ENCODE measurements at places on chromosomes 16 and 17.

DNA sequence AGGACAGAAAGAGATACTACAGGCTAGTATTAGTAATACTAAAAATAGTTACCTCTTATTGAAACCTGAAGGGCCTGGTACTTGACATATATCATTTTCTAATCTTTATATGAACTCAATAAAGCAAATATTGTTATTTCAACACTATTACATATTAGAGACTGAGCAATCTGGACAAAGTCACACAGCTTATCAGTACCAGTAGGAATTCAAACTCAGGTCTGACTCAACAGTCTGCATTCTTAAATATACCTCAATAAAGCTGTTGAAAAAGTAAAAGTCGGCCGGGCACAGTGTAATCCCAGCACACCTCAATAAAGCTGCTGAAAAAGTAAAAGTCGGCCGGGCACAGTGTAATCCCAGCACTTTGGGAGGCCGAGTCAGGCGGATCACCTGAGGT lies 67.4 kb downstream of the KANSL1 start:
- DNase-seq = no peak

DNA sequence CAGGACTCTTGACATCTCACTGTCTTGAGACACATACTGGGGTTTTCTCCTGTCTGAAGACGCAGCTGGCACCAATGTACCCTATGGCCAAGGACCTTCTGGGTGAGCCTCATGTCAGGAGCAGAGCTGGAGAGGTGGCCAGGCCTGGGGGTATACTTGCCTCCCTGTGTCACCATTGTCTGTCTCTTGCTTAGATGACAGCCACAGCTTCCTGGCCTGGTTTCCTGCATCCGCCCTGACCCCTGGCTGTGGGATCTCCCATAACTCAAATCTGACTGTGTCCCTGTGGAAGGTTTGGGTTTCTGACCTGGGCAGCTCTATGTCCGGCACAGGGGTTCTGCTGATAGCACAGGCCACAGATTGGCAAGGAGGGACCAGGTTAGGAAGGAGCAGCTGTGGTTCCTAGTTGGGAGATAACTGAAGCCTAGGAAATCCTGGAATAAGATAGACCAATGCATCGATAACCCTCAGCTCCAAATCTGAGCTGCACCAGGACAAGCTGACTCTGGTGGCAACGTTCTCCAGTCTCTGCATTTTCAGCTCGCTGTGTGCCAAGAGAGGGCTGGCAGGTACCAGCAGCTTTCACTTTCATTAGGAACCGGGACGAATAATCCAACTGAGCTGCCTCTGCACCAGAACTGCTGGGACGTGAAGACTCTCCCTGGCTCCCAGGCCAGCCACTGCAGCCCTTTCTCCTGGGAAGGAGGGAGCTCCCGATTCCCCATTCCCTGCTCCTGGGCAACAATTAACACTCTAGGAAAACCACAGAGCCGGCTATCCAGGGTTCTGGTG lies 5.0 kb downstream of the DEXI start:
- no peak for DNase-seq

- peak; percentile 37 for DNase-seq
Observed at GRCh38 chr17:47802341-47803022, 19.1 kb downstream of the OSBPL7 start.

- DNase-seq = peak; percentile 62
Observed at GRCh38 chr17:38798614-38799500, 499 bp downstream of the PIP4K2B start.

DNA sequence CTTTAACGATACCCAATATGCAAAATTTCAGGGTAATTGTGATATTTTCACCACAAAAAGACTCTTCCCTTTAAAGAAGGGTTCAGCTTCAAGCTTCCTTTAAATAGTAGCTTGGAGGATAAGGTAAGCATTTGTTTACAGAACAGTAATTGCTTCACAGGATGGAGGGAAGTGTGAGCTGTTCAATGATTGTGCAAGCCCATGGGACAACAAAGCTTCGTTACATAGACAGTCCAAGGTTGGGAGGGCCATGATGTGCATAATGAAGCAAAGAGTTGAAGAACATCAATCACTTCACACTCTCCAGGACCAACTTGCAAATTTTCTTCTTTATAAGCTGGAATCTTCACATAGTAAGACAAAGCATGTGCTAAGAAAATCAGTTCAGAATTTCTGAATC lies 145.0 kb upstream of the ASIC2 start:
- DNase-seq = no peak

DNA sequence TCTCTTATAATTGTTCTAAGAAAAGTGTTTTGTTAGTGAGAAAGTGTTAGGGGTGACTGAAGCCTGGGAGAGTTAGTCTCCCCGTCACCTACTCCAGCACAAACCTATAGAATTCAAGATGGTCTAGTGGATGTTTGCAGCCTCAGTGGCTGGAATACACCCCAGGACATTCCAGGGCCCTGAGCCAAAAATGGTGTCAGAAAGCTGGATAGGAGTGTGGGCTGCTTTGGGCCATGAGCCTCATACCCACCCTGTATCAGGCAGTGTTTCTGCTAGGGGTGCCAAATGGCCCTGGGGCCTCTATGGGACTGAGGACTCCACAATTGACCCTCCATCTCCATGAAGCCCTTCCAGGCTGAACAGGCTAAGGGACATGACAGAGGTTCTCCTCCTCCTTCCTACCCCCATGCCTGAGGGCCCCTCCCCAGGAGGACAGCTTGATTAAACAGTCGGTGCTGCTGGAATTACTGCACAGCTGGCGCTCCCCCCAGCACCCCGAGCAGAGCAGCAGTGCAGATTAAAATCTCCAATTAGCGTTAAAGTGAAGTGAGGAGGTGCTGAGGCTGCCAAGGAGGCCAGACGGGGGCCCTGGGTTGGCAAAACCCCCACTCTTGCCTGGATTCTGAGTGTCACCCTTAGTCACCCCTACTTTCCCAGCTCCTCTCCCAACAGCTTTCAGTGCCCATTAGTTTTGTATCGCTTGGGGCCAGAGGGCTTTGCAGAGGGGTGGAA lies 59.1 kb downstream of the NEUROD2 start:
- no peak for DNase-seq

- DNase-seq = no peak
Observed at GRCh38 chr16:22161999-22162655, at the start of gene SDR42E2. Gene SDR42E2 (plus strand): TSS chr16:22162506. CDS start chr16:22165583, 3,077 bp downstream.

GRCh38 chr16:57532266-57532625 lies 4.1 kb downstream of the CCDC102A start:
- no peak for DNase-seq

GRCh38 chr17:50100921-50101345 lies 5.8 kb downstream of the PDK2 start:
- peak; percentile 49 for DNase-seq

- no peak for DNase-seq
Observed at GRCh38 chr16:74896389-74897370, 88.2 kb downstream of the WDR59 start.

- DNase-seq = no peak
Observed at GRCh38 chr17:73984941-73985340, 218.5 kb upstream of the RPL38 start.

DNA sequence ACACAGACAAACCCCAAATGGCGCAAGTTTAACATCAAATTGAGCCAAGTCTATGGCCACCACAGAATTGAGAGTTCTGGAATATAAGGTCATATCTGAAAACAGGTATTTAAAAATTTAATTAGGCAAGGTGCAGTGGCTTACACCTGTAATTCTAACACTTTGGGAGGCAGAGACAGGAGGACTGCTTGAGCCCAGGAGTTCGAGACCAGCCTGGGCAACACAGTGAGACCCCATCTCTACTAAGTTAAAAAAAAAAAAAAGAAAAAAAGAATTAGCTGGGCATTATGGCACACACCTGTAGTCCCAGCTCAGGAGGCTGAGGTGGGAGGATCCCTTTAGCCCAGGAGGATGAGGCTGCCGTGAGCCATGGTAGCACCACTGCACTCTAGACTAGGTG lies 19.1 kb downstream of the NFE2L1 start:
- DNase-seq = no peak

DNA sequence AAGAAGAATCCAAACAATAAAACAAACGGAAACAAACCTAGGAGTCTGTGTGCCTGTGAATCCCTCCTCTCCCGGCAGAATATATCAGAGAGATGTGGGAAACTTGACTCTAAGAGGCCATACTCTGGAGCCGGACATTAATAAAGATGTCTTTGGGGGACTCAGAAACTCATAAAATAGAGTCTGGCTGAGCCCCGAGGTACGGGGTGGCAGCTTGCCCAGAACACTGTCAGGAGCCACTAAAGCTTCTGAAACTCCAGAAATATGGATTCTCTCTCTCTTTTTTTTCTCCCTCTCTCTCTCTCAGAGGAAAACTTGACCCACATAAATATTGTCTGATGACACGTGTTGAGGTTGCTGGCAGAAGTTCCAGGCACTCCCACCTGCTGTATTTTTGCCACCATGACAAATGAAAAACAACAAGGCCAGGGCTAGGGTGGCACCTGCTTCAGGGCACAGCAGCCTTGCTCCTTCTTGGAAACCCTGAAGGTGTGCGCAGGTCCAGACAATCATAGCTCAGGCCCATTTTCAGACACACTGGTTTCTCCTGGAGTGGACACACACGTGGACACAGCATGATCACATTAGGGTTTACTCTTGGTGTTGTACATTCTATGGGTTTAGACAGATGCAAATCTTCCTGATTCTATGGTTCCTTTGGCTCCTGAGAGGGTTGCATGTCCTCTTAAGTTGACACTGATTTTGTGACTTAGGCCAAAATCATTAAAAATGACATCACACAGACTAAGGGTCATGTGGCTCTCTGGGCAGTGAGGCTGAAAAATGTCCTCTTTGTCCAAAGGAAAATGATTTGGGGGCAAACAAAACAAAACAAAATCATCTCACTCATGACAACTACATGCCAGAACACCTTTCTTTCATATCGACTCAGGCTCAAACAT lies 282.6 kb upstream of the IRX3 start:
- DNase-seq = peak; percentile 19

DNA sequence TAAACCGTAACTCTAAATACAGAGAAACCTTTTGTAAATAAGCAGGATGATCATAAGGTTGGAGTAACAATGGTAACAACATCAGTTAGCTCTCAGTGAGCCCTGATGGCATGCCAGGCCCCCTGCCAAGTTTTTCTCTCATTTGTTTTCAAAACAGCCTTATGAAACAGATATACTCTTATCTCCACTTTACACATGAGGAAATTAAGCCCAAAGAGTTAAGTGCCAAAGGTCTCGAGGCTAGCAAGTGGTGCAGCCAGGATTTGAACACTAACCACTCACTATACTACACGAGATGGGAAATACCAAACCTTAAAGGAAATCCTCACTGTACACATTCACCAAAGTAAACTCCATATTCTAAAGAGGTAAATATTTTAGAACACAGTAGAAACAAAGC lies 15.0 kb downstream of the USP31 start:
- DNase-seq = no peak

DNA sequence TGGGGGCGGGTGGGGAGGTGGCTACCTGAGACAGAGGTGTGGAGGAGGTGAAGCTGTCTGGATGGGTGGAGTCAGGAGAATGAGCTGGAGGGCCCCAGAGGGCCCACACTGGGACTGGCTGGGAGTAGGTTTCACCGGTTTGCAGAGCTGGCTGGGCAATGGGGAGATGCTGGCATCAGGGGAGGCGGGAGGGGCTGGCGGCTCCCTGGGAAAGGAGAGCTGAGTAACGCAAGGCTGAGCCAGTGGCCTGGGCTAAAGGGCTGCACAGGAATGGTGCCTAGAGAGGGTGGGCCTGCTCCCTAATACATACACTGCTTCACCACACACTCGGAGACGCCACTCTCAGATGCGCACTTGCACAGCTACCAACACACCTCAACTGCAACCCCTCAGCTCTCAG lies 12.4 kb downstream of the P3H4 start:
- DNase-seq = no peak

GRCh38 chr17:61431594-61432311 lies 20.5 kb upstream of the TBX4 start:
- DNase-seq = no peak

DNA sequence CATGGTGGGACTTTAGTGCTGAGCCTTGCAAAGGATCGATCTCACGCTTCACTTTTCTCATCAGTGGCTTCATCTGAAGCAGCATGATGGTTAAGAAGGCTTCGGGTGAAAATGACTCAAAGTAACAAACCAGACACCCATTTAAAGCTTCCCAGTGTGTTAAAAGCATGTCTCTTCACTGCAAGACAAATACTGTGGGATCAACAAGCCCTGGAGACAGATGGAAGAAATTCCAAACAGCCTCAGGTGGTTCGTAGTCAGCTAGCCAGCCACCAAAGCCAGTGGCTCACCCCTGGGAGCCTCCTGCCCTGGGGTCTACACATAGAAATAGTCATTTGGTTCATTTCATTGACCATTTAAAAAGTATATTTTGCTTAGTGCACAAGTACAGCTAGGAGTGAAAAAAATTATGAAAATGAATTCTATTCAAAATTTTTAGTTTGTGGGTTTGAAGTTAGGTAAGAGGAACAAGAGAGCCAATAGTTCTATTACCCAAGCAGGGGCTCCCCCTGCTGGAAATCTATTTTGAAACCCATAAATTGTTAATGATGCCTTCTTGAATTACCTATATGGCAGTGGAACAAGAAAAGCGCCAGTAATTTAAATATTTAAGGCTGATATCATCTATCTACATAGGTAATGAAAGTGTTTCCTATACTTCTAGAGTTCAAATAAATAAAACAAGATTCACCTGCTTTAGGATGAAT lies 51.6 kb downstream of the PMP22 start:
- no peak for DNase-seq

DNA sequence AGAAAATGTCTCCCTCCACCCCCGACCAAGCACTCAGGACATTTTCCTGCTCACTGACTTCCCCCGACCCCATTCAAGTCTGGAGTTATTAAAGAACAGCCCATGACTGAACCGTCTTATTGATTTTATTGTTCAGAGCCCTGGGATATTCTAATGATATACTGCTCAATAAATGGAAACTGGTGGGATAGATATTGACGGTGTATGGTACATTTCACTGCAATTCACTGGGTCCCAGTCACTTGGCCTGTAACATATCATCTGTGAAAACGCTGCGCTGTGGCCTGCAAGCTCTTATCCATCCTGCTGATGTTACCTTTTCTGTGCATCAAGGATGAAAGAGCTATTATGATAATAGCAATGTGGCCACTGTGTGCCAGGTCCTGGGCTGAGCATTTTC lies 258.2 kb downstream of the XYLT1 start:
- DNase-seq = no peak

DNA sequence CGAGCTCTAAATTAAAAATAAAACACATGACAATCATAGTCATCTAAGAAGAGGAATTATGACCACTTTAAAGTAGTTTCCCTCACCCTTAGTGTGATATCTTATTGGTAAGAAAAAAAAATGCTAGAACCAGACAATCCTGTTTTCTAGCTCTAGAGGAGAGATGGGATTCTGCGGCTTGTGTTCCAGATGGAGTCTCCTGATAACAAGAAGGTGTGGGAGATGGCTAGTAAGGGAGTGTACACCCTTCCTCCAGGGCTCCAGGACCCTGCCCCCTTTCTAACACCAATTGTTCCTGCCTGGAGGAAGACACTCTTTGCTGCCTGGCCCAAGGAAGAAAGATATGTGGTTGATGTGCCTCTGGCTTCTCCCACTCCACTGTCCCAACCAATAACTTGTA lies 68.8 kb upstream of the FBXO47 start:
- DNase-seq = no peak

DNA sequence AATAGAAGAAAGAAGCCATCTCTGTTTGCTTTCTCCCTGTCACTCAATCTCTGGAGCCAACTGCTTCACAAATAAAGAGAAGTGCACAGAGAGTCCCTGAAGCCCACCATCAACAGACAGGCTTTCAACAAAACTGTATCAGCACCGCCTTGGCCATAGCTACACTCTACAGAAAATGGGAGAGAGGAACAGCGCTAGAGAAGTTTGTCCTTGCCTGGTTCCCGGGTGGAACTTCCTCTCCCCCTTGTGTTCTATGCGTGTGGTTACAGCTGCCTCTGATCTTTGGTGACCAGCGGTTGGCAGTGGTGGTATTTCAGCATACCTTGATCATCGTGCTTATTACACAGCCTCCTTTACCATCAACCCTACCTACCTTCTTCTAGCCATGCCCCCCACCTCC lies 91.4 kb upstream of the CCL2 start:
- peak; percentile 44 for DNase-seq

Data from DMS79 treated with DMSO at 0.1 percent for 48 hours (cell line).